DMS 273 treated with DMSO at 0.1 percent for 48 hours (cell line): ENCODE measurements at places on chromosomes 5 and 9.
A peak's percentile ranks its signal among the peaks of the same experiment; 100 is the strongest.

GRCh38 chr5:138336952-138337684, 948 bp upstream of the FAM53C start:
- DNase-seq, result peak; percentile 73

GRCh38 chr5:131104169-131104808, 60.8 kb downstream of the HINT1 start:
- no peak for DNase-seq

DNA sequence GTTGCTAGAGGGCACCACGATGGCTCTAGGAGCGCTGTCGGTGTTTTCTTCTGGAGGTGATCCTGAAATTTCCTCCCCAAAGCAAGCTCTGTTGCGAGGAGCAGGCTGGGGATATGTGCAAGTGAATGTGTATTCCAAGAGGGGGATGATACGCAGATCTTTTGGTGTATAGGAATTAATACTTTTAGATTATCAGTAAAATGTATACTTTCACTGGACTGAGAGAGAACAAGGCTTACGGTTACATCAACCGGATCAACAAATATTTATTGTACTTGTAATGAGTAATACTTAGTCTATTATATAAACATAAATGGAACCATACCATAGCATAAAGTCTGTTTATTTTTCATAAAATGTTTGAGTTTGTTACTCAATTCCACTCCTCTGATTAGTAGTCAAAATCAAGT, 632 bp upstream of the PRKAA1 start:
- no peak for DNase-seq

GRCh38 chr5:74122979-74123590, 497.1 kb downstream of the ARHGEF28 start:
- no peak for DNase-seq

DNA sequence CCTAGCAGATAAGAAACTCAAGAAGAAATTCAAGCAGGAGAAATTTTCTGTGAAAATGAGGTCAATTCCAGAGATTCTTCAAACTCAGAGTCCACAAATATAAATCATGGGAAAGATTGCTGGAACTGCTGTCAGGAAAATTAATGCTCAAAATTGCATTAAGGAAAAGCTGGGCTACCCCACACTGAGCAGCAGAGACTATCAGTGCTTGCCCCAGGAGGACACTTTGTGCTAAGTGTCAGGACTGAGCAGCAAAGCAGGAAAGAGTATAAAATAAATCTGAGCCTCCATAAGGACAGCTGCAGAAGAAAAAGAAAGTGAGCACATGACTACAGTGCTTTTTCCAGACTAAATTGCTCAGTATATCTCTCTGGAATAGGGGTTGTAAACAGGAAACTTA, 81.6 kb downstream of the RGS7BP start:
- no peak for DNase-seq

DNA sequence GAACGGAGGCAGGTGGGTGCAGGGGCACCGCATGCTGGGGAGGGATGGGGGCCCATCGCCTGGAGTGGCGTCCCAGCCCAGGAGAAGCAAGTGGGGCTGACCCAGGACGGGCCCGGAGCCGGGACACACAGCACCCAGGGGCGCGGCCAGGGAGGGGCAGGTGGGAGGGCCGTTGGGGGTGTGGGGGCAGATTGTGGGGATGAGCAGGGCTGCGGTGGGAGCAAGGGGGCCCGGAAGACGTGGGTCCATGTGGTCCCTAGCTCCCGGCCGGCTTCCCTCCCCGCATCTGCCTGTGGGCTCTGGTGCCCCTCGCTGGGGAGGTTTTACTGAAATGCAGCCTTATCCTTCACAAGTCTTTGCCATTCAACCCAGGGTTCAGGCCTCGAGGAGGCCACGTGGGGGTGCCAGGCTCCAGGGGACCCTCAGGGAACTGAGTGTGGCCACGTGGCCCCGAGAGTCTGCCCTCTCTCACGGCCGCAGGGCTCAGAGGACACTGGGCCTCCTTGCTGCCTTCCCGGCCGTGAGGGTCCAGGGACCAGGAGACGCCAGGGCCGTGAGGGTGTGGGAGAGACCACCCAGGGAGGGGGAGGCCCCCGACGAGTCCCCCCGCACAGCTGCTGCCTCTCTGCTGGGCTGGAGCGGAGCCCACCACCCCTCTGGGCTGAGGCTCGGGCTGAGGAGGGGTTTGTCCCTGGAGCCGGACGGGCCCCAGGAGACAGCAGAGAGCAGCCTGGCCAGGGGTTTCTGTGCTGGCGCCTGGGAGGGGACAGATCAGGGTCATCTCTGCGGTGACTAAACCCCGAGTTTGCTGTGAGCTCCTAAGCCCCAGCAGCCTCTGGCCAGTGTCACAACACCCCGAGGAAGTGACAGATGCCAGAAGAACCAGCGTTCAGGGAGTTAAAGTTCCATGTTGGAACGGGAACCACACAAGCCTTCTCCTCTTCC, 35.2 kb downstream of the SLC9A3 start:
- DNase-seq, result no peak

- no peak for DNase-seq
Observed at GRCh38 chr5:114782869-114783268, 386.8 kb downstream of the TRIM36 start.

DNA sequence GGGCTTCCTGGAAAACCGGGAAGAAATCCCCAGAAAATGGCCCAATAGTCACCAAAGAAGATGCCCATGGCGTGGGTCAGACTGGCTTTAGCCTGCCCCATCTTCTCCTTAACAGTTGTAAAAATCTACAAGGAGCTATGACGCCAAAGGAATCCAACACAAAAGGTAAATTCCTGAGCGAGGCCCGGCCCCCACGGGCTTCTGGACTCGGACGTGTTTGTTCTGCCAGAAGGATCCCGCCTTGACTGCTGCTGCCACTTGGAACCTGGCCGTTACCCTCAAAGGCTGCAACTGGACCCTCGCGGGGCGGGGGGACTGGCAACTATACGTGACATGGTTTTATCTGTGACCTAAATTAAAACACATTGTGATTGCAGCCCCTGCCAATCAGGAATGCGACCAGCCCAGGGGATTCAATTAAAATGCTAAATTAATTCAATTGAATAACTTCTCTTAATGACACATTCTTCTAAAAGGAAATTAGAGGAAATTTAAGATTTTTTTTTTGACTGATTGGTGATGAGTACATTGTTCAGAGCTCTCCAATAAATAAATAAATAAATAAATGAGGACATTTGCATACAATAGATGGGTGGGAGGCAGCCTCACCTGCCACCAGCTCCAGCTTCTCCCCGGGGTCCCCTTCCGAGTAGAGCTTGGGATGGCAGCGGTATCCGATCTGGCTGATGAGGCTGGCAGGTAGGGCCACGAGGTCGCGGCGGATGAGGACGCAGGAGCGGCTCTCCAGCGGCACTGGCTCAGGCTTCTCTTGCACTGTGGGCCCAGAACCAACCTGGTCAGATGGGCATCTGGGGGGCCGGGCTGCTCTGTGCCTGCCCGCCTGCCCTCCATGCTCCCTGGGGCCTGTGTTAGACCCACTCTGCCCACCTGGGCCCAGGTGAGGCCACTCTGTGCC, 54.7 kb upstream of the UBAC1 start:
- DNase-seq, result no peak

DNA sequence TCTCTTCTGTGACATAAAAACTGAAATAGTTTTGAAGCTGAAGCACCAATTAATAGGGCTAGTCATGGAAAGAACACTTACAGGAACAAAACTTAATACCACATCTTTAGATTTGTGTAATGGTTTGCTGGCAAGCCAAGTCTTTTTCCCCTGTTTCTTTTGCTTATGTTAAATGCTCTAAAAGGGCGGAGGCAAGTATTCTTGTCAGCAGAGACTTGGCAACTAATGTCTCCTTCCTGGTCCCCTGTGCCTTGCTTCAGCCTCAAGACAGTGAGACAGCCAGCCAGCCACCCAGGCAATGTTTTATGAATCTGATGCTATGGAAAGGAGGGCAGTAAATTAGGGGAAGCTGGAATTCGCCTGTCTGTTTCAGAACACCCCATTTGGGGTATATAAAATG, 45.7 kb downstream of the PRRC1 start:
- DNase-seq, result no peak

DNA sequence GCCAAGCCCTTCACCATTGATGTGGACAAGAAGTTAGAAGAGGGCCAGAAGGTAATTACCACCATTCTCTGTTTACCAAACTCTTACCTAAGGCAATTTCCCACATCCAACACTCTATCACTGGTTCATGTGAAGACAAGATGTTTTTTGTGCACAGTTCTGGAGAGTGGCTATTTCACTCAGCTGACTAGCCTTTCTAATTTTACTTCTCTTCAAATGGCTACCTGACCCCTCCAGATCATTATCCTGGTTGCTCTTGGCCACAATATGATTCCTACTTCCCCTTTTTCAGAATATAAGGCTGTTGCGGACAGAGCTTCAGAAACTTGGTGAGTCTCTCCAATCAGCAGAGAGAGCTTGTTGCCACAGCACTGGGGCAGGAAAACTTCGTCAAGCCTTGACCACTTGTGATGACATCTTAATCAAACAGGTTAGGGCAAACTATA, 7.1 kb downstream of the KIF20A start:
- no peak for DNase-seq

DNA sequence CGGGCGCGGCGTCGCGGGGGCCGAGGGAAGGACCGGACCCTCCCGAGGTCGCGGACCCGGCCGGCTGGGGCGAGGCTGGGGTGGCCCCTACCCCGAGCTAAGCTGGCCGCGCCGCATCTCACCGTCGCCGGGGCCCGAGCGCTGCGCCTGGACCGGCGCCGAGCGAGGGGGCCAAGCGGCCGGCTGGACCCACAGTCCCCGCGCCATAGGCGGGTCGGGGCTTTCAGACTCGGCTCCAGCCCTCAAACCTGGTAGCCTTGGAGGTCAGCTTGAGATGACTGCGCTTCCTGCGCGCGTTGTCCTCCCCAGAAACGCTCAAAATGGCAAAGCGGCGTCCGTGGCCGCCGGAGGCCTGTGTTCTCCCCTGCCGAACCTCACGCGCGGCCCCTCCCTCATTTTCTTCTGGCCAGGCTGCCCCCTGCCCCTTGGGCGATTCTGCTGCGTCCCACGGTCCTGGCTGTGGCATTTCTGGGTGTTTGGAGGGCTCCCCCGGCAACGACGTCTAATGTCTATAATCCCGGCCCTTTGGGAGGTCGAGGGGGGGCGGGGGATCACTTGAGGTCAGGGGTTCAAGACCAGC, 8.7 kb upstream of the GRIN1 start:
- no peak for DNase-seq

DNA sequence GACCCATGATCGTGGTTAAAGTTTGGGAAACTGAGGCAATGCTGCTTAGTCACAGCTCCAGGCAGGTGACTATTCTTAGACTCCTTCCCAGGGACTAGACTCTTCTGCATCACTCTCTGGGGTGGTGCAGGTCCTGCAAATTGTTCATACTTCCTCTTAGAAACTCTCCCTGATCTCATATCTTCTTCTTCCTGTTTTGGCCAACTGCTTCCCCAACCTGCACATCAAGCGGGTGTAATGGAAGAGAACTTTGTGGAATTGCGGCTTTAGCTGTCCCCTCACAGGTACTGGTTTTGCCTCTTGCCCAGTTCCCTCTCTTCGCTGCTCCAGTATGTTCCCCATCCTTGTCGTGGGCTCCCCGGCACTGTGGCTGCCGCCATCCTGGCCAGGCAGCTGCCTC, 111.5 kb upstream of the CTSL start:
- no peak for DNase-seq

DNA sequence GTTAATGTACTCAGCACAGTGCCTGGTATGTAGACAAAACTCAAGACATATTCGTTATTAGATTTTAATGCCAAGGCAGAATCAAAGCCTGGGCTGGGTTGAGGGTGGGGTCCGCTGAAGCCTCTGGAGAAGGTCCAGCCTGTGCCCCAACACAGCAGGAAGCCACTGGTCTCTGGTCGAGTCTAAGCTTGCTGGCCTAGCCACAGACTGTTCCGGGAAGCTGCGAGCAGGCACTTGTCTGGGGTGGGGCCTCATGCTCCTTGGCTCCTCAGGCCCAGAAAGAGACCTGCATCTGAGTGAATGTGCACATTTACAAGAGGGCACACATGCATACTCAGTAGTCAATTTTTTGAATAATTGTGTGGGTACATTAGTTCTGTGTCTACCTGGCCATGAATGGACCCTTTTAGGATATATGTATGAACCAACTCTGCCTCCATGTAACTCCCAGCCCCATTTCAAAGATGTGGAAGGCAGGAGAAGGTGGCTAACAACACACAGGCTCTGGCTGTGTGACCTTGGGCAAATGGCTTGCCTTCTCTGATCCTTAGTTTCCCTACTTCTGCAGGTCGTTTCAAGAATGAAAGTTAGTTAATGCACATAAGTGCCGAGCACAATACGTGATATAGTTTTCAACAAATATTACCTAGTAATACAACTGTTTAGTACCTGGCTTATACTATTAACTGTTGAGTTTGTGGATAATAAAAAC, 18.3 kb downstream of the FAT2 start:
- DNase-seq, result no peak

DNA sequence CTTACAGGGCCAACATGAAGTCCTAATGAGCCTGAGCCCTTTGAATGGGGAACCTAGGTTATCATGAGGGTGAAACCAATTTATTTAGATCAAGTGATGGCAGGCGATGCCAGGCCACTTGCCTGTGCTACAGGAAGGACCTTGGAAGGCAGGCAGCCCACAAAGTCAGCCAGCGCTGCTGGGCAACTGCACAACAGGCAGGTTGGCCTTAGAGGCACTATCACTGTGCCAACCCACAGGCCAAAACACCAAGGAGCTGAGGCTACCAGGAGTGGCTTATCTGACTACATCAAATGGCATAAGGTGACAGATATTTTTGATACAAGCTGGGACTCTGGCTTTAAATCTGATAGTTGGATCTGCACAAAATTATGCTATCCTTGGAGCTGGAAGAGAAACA, 319.1 kb downstream of the NTRK2 start:
- DNase-seq, result no peak

DNA sequence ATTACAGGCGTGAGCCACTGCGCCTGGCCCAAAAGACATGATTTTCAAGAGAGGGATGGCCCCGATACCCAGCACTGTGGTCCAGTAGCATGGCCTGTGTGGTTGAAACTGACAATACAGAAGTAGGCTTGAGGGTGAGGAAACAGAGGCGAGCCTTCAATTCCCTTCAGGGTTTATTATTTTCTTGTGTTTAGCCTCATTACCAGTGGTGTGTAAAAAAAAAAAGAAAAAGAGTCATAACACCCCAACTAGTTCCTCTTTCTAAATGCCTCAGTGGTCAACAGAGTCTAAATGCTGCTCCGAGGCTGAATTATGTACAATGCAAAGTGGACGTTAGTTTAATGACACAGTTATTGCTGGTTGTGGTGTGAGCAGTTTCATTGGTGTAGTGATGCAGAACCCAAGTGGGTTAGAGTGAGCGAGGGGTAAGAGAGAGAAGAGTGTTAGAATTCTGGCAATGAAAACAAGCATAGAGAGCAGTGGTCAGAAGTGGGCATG, 58.8 kb downstream of the SNX30 start:
- no peak for DNase-seq

DNA sequence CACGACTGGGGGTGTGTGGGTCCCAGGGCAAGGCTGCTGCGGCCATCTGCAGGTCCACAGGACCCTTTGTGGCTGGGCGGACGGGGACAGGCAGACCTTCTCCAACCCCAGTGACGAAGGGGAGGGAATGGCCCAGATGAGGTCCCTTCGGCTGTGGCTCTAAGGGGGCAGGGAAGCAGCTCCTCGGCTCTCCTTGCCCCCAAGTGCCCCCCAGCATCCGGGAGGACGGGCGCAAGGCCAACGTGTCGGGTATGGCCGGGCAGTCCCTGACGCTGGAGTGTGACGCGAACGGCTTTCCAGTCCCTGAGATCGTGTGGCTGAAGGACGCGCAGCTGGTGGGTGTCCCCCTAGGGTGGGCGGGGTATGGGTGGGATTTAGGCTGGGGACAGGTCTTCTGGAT, 82.8 kb downstream of the HMCN2 start:
- DNase-seq, result no peak
